Activated T-cell treated with anti-CD3 and anti-CD28 coated beads for 1 hour (primary cell): ENCODE measurements at places on chromosomes 7 and 10.
A peak's percentile ranks its signal among the peaks of the same experiment; 100 is the strongest.

GRCh38 chr7:601595-602340, 82.1 kb upstream of the PDGFA start:
- DNase-seq, result peak; percentile 61

- DNase-seq, result no peak
Observed at GRCh38 chr7:70640266-70640833, 491.6 kb upstream of the GALNT17 start.

- DNase-seq, result no peak
Observed at GRCh38 chr10:75653761-75654160, 222.3 kb downstream of the LRMDA start.

DNA sequence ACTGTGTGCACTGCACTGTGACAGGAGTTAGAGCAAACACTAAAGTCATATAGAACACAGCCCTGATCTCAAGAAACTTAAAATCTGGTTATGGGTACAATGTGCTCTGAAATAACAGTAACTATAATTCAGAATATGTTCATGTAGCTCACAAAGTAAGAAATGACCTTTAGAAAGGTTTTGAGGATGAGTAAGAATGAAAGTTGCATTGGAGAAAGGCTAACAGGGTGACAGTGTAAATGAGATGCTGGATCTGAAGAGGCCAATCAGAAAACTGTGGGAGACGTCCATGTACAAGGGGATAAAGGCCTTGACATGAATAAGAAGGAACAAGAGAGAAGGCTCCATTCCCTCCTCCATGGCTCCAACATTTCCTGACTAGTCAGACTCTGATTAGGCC, 124.7 kb downstream of the GRM3 start:
- no peak for DNase-seq

- DNase-seq, result no peak
Observed at GRCh38 chr10:1365540-1366321, 309.5 kb downstream of the WDR37 start.

DNA sequence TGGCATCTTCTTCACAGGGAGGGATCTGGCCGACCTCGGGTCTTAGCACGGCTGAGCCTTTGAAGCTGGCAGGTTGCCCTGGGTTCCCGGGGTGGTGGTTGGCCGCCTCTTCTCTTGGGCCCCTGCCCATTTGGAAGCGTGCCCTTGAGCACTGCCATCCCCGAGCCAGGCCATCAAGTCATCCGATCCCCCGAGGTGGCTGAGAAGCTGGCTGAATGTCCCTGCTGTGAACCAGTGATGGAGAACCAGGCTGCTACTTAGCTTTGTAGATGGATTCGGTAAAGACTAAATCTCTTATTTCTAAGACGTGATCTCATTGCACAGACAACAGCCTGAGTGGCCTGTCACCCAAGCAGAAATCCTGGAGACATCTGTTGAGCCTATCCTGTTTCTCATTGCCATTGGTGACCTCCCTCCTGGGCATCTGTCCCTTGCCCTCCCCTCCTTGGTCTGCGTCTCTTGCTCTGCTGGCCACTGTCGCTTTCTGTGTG, 74.3 kb downstream of the GRK5 start:
- DNase-seq, result no peak

DNA sequence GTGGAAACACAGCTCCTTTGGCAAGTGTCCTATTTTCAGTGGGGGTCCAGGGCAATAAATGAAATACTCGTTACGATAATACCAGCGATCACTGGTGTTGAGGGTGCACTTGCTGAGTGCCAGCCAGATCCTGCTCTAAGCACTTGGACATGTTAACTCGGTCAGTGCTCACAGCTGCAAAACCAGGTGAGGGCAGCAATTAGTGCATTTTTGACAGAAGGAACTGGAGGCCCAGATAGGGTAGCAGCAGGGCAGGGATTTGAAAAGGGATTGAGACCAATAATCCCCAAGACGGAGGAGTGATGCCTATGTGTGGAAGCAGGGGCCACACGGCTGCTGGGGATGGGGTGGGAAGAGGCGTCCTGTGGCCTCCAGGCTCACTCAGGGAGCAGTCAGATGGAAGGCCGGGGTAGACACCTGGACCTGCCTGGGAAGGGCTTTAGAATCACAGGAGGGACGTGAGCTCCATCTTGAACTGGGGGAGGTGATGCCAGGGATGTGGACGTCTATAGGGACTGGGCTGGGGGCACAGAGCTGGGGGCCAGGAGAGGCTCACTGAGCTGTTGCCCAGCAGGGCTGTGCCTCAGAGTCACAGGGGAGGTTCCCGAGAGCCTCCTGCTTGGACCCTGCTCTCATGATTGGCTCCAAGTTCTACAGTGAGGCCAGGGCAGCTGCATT, 14.3 kb downstream of the PTPRE start:
- no peak for DNase-seq

- DNase-seq, result no peak
Observed at GRCh38 chr10:104351061-104351702, 2.5 kb upstream of the CFAP58 start.

- DNase-seq, result no peak
Observed at GRCh38 chr7:148590471-148590870, at the start of gene C7orf33. Gene C7orf33 (plus strand): TSS chr7:148590766. CDS start chr7:148590926, 160 bp downstream.

- no peak for DNase-seq
Observed at GRCh38 chr10:30047924-30048531, 11.4 kb downstream of the JCAD start.

DNA sequence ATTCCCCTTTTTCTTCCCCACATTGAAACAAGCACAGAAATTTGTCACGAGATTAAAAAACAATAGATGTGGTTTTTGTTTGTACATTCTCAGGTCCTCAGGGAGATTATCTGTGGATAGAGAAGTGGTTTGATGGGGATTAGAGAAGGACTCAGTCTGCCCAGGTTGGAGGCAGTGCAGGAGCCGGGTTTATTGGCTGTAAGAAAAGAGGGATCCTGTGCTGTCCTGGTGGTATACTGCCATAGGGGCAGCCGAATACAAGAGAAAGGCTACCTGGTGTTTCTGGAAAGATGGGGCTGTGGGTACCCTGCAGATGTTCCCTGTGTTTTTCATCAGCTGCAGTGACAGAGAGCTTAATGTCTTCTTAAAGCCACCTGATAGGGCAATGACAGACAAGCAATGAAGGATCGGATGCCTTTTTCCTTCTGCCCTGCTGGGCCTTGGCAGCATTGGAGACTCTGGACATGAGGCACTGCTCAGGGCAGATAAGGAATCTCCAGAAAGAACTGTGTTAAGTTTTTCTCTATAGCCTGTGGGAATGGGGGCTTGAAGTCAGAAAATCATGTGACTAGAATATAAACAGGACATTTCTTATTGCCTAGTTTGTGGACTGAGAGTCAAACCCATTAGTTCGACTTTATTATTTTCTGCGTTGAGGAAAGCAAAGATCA, 18.1 kb upstream of the GPR141 start:
- no peak for DNase-seq

GRCh38 chr7:148835854-148836253, 48.2 kb downstream of the EZH2 start:
- no peak for DNase-seq

DNA sequence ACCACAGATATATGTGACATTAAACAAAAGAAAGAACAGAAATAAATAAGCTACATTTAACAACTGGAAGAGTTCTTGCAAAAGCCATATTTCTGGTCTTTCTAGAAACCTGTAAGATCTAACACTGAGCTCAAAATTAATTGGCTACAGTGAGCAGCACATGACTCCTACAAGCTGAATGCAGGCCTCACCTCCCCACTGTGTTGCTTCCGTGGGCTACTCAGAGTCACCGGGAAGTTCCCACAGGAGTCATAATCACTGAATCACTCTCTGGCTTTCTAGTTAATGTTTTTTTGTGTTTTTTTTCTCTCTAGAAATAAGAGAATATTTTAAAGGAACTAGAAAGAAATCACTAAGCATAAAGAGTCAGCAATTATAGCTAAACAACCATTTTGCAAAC, 10.2 kb upstream of the MRPS24 start:
- no peak for DNase-seq

- no peak for DNase-seq
Observed at GRCh38 chr10:86225103-86225782, 141.4 kb downstream of the GRID1 start.

DNA sequence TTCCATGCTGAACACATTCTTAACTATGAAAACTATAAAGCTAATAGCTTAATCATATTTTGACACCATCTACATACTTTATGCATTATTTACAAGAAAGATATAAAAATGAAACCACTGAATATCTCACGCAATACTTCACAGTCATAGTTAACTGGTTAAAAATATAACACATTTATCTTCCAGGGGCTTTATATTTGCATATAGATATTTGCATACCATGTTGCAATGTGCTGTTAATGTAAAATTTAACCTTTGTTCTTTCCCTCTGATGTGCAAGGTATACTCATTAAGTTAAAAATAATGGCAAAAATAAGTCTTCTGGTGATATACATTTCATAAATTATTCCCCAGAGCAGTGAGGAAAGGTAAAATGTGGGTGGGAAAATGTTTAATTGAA, 76.9 kb upstream of the MGMT start:
- no peak for DNase-seq

DNA sequence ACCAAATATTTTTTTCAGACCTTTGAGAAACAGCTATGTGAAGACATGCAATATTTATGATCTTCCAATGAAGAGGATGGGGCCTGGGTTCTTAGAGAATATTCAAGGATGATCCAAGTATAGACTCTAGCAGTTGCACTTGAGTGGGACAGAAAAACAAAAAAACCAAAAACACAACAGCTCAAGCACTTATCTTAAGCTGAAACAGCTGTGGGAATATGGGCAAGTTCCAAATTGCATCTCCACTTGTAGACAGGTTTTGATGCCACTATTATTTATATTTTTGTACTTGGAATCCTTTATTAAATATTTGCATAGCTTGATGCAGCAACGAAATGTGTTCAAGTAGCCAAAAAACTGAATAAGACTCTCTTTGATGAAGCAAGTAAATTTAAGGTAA, 2.2 kb upstream of the PDK4 start:
- no peak for DNase-seq

- no peak for DNase-seq
Observed at GRCh38 chr10:11015446-11015934, 2.2 kb upstream of the CELF2 start.

- DNase-seq, result no peak
Observed at GRCh38 chr10:83954193-83954799, 185.0 kb upstream of the GHITM start.

DNA sequence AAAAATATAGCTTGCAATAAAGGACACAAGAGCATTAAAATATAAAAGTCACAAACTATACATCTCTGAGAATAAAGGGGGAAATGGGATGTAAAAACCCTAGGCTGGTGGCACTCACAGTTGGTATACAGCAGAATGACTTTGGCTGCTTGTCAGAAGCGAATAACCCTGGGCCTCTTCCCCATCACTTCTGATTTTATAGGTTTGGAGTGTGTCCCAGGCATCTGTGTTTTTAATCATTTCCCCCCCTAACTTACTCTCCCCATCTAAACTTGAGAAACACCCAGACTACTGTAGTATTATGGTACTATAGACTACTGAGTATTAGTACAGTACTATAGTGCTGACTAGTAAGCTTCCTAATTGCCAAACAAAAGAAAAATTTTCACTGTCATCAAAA, 1.8 kb upstream of the RPA3 start:
- no peak for DNase-seq
